ENCODE measurements at places on chromosomes 3 and 15.

DNA sequence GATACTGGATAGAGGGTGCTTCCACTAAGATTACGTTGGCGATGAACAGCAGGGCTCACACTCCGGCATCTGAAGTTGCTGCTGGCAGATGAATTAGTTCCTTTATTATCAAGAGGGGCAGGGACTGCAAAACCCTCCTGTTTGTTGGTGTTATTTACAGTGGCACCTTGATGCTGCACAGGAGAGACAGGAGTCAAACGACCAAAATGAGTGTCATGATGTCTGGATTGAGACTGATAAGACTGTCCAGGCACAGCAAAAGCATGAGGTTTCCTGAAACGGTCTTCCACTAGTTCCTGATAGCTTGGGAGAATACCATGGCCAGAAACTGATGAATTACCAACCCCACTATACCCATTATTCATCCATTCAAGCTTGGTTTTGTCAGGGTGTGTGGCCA is 100.8 kb upstream of the NEDD4 start:
- no peak for DNase-seq

DNA sequence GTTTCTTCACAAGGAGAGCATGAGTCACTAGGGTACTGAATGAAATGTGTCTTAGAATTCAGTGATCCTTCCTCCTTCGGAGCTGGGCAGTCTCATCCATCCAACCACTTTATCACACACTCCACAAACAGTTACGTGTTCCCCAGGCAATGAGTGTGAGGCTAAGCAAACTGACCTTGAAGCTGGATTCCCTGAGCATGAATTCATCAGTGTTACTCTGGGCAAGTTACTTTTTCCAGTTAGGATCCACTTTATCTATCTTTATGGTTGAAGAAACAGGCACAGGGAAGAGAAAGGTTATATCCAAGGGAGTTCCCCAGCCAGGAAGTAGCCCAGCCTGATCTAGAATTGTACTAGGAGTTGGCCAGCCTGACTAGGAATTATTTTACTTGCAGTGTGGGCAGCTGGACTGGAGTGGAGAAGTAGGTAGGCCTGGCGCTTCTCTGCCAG is 17.1 kb upstream of the GCNT3 start:
- no peak for DNase-seq

GRCh38 chr15:85777250-85778106 is 17.2 kb downstream of the KLHL25 start:
- DNase-seq, result no peak

DNA sequence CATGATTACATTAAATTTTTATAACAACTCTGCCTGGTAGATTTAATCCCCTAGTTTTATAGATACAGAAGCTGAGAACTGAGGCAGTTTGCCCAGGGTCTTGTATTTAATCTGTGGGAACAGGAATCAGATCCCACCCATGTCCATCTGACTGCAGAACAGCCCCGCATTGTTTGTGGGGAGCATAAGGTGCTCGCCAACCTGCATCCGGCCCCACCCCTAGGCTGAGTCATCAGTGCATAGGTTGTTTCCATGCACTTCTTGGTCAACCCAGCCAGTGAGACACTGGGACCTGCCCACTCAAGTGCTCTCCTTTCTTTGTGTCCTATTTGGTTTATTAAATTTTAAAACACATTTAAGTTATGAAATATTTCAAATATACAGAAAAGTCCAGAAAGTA is 266.2 kb downstream of the OPA1 start:
- no peak for DNase-seq

DNA sequence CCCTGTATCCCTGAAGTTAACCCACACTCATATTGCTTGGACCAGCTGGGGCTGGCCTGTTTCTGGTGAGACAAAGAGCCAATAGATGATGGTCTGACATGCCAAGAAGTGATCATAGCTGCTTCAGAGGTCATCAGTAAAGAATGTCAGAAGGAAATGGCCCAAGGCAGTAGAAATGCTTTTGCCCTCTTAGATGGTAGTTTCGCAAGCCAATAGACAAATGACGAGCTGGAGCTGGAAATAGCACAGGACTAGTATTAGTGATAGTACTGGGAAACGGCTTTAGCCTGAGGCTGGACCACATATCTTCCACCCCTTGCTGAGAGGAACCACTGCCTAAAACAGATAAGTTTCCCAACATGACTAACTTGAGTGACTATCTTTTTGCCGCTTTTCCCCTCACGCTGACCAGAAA is 176.1 kb upstream of the THBS1 start:
- DNase-seq, result no peak

- no peak for DNase-seq
Measured at GRCh38 chr15:51025454-51025846, 69.3 kb downstream of the TNFAIP8L3 start.

DNA sequence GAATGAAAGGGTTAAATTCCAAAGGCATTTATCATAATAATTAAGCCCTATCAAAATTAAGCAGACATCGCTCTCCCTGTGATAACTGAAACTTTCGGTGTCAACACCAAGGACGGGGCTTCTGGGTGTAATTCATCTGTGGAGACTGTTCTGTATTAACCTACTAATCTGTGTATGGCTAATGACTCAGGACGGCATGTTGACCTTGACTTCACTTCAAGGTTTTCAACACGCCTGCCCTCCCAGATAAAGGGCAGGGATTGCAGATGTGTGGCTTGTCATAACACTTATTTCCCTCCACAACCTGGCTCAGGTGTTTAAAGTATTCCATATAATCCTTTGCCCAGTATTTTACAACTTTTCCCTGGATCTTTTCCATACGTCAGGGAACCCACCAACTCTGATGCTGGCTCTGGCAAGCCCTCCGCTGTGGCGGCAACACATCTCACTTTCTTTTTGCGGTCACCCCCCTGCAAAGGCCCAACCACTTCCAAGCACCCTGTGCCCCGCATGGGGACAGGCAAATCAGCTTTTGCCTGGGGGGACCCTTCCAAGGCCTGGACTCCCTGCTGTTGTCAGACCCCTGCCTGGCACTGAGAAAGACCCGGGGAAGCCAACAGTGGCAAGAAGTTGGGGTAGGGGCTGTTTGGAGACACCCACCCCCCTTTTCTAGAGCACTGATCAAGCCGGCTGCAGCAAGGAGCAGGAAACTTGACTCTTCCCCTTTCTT is 93.2 kb upstream of the MEF2A start:
- DNase-seq, result no peak

DNA sequence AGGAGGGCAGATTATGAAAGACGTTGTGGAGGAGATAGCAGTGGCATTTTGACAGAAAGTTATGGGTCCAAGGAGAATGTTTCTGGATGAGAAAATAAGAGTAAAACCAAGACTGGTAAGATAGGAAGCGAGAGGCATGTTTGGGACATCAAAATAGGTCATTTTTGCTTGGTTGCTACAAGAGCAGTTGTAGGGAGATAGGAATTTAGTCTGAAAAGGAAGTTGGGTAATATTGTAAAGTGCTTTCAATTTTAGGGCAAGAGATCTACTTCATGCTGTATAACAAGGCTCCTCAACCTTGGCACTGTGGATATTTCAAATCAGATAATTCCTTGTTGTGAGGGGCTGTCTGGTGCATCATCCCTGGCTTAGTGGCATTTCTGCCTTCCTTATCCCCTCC is 118.0 kb upstream of the DPH6 start:
- no peak for DNase-seq

- no peak for DNase-seq
Measured at GRCh38 chr15:40239693-40240618, 1.1 kb downstream of the PAK6 start.

DNA sequence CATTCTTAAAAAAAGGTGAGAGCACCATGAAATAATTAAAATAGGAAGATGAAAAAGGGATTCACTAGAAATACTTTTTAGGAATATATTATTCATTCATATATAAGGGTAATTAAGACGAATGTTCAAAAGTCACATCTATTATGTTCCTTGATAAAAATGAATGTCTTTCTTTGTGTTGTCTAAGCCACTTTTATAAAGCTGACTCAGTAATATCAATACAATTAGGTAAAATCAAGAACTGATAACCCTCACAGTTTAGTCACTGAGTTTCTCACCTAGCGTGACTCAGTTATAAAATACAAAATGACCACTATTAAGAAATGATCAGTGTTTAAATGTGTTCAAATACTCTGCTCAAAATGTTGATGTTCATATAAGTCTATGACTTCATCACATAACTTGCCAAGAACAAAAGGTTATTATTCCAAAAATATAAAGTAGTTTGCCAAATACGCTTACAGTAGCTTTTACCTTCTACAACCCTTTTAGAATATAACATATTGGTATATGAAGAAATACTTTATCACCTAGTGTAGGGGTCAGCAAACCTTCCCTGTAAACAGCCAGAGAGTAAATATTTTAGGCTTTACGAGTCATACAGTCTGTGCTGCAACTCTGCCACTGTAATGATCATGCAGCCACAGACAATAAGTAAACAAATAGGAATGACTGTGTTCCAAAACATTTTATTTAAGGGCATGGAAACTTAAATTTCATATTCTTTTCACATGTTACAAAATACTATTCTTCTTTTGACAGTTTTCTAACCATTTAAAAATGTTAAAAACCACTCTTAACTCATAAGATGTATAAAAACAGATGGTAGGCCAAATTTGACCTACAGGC is 369.8 kb downstream of the TBC1D5 start:
- no peak for DNase-seq

DNA sequence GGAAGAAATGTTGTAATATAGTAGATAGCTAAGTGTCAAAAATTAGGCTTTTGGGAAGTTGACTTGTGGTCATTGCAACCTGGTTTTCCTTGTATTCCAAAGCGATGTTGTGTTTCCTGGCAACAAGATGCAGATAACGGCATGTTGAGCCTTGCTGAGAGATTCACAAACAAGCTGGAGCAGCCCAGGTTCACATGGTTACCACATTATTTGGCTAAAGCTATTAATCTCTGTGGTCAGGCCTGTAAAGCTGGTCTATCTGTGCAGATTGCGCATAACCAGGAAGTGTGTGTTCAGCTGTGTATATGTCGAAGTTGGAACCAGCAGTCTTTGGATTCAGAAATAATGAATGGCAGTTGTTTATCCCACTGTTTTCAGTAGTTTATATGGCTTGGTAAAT is 6.6 kb downstream of the TIPARP start:
- DNase-seq, result no peak

DNA sequence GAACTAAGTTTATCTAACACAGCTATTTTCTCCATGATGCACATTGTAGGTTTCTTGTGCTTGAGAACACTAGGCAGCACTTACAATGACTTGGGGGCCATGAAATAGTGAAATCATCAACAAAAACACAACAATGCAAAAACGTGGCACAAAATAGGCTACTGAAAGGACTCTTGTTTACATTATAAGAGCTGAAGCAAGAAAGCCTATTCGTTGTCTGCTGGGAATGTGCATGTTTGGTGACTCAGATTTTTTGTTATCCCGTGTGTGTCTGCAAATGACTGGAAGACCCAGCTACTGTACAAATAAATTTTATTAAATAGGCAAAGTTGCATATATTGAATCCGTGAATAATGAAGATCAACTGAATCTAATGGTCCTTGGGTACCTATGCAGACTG is 85.0 kb downstream of the TCF12 start:
- no peak for DNase-seq

- no peak for DNase-seq
Measured at GRCh38 chr15:79053894-79054293, 36.7 kb downstream of the RASGRF1 start.

GRCh38 chr3:43855674-43856299 is 165.0 kb downstream of the ABHD5 start:
- DNase-seq, result no peak

DNA sequence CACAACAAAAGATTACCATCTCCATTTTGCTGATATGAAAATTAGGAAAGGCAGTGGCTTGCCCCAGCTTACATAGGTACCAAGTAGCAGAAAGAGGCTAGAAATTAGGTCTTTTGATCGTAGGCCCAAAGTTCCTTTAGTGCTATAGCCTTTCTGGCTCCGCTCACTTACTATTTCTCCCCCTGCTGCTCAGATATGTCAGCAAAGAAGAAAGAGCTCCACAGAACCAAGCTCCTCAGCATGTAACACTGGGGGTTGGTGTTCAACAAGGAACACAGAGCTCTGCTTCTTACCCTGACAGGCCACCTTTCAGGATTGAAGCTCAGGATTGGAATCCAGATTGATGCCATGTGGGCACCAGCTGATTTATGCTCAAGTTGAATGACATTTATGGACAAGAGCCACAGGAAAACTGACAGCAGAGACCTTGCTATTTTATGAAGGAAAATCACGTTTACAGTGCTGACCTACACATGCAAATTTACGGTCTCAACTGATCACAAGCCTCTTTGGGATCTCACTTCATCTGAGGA is 6.1 kb upstream of the IL12A start:
- no peak for DNase-seq

DNA sequence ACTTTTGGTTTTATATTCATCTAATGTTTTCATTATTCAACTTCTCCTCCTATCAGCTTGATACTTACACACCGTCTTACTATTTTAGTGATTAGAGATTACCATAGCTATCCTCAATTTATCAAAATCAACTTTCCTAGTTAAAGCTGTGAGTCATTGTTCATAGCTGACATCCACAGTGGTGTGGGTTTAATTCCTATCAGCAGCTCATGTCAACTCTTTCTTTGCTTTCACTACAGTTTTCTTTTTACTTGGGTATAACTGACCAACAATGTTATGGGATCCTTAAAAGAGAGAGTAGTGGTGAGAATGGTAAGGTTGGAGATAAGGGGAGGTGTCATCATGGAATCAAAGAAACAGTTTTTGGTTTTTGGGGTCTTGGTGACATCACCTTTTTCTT is 112.7 kb downstream of the NFKBIZ start:
- DNase-seq, result no peak

DNA sequence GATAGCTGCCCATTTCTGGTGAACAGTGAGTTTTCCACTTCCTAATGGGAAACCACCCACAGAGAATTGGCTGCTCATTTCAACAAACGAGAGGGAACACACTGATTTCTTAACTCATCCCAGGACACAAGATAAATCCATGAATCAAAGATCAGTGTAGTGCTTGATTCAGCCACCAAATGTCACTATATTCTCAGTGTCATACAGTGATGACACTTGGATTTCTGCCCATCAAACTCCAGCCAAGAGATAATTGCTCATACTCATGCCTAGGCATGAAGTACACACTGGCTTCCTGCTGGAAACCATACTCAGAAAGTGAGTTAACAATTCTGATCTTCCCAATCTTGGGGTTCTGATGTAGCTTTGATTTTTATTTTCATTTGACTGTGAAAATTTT is 35.4 kb upstream of the GRM7 start:
- no peak for DNase-seq

GRCh38 chr15:99213187-99213811 is 36.1 kb downstream of the TTC23 start:
- peak; percentile 39 for DNase-seq

DNA sequence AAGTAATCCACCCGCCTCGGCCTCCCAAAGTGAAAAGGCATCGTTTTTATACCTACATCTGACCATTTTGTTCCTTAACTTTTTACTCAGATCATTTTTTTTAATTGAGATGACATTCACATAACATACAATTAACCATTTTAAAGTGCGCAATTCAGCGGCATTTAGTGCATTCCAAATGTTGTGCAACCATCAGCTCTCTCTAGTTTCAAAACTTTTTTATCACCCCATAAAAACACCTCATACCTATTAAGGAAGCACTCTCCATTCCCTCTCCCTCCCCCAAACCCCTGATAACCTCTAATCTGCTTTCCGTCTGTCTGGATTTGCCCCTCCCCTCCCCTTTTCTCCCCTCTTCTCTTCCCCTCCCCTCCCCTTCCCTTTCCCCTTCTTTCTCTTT is 310.1 kb downstream of the UACA start:
- no peak for DNase-seq

Data from SK-N-MC (cell line).